ENCODE measurements at places on chromosomes 12 and 14.

DNA sequence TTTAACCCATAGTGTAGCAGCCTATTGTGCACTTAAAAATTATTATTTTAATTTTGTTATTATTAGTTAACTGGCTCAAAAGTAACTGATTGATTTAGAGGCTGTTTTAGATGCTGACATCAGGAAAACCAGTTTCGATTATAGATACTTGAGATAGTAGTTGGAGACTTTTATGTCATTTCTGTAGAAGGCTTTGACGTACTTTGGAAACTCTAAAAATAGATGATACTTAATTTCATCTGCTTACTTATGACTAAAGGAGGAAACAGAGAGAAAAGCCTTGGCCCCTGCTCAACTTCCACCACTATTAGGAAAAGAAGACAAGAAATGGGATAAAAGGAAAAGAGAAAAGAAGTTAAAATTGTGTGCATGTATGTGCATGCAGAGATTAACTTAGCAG, 219.3 kb upstream of the HMGA2 start:
- no peak for DNase-seq

DNA sequence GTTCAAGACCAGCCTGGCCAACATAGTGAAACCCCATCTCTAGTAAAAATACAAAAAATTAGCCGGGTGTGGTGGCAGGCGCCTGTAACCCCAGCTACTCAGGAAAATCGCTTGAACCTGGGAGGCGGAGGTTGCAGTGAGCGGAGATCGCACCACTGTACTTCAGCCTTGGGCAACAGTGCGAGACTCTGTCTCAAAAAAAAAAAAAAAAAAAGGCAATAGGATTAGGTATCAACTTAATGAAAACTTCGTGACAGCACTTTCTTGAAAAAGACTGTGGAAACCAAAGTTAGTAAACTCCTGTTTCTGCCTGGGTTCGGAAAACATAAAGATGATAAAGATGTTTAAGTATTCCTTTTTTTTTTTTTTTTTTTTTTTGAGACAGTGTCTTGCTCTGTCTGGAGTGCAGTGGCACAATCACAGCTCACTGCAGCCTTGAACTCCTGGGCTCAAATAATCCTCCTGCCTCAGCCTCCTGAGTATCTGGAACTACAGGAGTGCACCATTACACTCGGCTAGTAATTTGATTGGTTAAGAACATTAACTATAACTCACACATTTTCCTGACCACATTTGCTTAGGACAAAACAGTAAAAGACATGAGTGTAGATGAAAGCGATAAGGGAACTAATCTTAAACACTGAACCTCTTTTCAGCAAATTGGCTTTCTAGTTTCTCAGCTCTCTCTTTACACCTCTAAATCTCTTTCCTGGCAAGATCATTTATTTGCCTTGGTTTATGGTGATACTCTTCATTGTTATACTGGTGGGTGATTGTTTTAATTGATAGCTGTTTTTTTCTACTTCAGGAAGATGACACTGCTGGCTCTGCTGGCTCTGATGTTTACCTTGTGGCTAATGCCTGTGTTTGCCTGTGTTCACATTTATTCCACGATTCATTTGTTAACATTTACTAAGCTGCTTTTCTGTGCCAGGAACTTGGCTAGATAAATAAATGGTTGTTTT, 15.8 kb downstream of the HIF1A start:
- DNase-seq: no peak

DNA sequence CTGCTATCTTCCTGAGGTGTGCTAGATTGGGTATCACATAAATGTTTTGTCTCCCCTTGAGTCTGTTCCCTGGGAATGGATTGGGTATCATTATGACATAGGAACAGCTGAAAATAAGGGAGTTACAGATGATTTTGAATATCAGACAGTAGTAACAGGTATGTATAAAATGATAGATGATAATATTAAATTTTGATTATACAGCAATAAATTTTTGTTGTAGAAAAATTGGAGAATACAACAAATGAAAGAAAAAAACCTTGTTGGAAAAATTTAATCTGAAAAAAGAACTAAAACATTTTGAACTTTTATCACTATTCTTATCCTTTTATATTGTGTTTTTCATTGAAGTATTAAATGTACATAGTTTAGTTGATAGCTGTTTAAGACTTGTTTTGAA, 43.2 kb downstream of the FBXO34 start:
- no peak for DNase-seq

GRCh38 chr12:52356762-52357580, 10.3 kb downstream of the KRT85 start:
- DNase-seq: no peak

- DNase-seq: no peak
These were observed 171.2 kb downstream of the MYRFL start for GRCh38 chr12:69996241-69996640.

DNA sequence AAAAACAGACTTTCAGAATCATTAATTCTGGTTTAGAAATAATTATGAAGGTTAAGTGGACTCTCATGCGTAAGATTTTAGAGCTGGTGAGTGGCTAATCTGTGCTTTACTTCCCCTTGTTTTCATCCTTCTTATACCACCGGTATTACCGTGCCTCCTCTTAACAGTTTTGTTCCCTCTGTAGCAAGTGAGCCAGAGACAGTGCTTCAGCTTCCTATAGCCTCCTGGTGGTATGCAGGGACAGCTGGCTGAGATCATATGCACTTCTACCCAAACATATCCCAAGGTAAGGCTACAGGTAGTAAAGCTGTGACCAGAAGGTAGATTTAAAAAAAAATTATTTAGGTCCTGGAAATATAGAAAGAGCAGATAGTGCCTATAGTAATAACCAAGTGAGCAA, 55.2 kb downstream of the PDE3A start:
- no peak for DNase-seq

DNA sequence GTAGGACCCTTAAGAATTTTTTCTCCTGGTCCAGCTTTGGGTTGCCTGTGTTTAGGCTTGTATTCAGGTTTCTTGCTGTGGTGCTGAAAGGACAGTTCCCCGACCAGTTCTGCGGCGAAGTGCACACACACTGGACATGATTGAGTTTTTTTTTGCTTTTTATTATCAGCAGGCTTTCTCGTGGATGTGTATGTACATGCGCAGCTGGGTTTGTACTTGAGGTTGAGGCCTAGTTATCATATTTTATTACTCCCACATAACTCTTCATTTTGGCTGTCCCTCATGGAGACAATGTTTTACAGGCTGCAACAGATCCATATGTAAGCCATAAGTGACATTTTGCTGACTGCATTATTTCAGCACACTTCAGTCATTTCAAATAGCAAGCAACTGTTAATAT, 2.5 kb downstream of the SCN8A start:
- no peak for DNase-seq

DNA sequence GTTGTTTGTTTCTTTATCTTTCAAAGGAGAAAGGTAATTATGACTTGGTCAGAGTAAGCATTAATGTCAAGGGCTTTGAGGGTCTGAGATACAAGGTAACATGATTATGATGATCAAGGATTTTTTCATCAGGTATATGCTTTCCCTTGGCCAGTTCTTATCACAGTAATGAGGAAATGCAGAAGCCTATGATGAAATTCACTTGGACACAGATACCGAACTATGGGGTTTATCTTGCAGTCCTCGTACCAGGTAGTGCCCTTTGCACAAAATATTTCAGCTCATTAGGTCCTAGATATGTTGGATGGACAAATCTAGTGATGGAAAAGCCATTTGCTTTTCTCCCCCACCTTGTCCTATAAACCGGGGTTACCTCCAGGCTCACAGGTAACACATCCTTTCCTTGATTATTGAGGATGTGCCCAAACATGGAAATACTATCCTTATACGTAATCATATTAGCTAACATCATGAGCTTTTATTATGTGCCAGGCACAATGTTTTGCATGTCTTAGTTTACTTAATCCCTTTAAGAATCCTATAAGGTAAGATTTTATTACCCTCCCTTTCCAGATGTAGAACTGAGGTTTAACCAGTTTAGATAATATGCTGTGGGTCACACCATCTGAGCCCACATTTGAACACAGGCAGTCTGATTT, 7.0 kb upstream of the RASSF3 start:
- no peak for DNase-seq

DNA sequence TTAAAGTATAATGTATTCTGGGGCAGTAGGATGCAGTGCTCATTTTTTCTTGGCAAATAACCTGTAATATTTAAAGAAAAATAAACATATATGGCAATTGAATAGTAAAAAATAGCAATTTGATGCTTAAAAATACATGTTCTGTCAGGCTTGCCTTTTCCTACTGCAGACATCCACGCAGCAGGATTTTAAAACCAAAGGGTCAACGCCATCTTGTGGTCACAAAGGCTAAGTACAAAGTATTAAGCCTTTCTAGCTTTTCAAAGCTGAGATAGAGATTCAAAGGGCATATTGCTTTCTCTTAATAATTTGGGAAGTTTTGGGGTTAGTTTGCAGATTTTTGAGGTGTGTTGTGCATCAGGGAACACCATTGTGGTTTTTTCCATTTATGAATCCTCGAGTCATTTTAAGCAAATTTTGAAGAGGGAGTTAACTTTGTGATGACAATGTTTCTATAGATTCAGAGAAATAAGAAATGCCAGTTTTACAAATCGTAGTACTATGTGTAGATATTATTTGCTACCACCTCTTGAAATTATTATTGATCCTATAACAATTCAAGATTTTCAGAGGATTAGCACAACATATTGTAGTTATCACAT, 4.7 kb upstream of the CCER1 start:
- no peak for DNase-seq

- DNase-seq: no peak
These were observed 21.5 kb downstream of the ZDHHC17 start for GRCh38 chr12:76785407-76785806.

GRCh38 chr12:123997033-123997822, 24.2 kb downstream of the ZNF664 start:
- no peak for DNase-seq

DNA sequence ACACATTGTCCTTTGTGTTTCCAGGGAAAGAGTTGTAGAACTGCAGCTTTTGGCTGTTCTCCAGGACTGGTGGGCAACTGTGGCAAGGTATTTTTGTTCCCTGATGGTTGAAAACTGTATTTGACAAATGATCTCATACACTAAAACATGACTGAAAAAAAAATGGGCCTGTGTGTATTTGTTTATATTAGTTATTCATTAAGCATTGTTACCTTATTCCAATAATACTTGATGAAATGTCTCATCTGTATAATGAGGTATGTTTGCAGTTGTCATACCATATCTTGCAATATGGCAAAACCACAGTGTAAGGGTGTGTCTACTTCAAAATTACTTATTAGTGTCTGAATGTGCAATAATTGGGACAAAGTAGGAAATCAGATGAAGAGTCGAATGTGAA, 479.4 kb upstream of the NOVA1 start:
- no peak for DNase-seq

GRCh38 chr14:87260460-87260859, 732.5 kb downstream of the GALC start:
- DNase-seq: no peak

DNA sequence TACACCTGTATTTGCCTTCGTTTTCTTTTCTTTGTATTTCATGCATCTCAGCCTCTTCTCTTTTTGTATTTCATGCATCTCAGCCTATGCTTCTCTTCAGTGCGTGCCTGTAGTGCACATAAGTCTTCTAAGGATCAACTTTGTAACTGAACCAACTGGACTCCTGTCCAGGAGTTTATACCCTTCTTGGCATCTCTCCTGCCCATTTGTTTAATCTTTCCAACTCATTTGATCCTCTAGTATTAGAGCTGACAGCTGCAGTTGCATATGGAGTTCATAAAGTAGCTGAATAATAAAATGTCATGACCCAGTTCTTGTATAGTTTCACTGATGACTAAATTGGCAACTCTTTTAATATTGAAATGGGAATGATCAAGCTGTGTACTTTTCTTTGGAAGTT, 89.7 kb downstream of the FGD4 start:
- no peak for DNase-seq

GRCh38 chr14:73225496-73225895, 11.8 kb upstream of the PAPLN start:
- DNase-seq: no peak

GRCh38 chr12:63963868-63964267, 119.4 kb downstream of the SRGAP1 start:
- no peak for DNase-seq

GRCh38 chr14:104732355-104732804, 8.4 kb downstream of the ADSS1 start:
- DNase-seq: no peak

Measured in HS-5 (cell line).